ENCODE measurements at places on chromosomes 6 and 20.

DNA sequence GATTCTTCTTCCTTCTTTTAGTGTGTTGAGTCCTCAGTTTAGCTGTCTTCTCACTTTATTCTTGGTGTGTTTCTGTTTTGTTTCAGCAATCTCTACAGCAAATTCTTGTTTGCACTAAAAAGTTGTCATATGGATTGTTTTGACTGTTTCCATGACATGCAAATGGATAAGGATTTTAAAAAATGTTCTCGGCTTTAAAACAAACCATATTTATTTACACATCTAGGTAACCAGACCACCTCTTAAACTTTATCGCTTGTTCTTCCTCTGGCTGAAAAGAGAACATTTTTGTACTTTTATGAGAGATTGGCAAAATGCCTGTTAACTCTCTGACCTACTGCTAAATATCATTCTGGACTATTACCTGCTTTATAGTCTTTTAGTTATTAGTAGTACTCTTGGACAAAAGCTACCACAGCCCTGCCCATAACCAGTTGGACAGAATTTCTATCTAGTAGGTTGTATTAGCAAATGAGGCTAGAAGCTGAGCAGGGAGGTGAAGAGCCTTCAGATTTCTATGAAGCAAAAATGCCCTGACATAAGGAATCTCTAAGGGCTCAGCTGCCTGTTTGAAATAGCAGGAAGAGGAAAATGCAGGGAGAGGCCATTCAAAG is 268.3 kb downstream of the CD109 start:
- no peak for DNase-seq

- DNase-seq = no peak
Measured at GRCh38 chr6:14770572-14770971, 475.3 kb upstream of the JARID2 start.

DNA sequence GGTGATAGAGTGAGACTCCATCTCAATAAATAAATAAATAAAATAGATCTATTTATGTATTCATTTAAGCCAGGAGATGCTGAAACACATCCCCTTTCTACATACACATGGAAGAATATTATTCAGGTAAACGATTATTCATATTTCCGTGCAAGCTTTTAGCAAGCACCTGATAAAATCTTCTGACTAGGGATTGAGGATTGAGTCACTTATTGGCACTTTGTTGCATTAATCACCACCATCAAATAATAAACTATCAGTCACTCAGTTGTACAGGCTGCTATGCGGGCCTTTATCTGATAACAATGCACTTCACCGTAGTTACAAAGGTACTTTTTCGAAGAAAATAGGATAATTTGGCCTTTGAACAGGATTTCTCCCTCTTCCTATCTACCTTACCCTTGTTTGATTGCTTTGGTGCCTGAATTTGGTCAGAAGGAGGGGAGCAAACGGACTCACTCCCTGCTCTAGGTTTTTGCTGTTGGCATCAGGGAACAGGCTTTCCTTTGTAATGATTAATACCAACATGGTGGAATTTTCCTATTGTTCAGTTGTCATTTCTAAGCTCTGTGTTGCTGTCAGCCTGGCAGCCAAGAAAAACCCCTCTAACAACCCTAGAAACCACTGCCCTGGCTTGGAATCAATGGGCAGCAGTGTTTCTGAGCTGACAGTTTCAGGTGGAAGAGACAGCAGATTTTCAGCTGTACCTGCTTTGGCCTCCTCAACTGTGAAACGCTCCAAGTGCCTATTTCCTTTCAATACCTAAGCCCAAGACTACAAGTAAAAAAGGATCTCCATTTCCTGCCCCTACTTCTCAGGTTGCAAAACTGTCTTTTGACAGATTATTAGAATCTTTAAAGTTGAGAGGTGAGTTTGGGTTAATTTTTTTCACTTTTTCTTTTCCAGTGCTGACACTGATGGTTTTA is 63.0 kb downstream of the MYB start:
- no peak for DNase-seq

DNA sequence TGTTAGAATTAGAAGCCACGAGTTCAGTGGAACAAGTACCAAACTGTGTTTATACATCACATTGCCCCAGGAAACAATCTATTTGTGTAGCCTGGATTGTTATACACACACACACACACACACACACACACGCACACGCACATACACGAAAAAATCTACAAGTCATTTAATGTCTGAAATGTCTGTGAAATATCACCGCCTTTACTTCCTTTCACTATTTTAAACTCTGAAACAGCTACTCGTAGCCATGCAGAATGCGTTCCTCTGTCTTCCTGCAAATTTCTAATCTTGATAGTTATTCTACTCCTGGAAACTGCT is 84.4 kb upstream of the SCAF8 start:
- no peak for DNase-seq

GRCh38 chr6:7566617-7567173 is 23.3 kb upstream of the SNRNP48 start:
- DNase-seq = no peak

- no peak for DNase-seq
Measured at GRCh38 chr6:7910654-7911344, at the start of gene TXNDC5. Gene TXNDC5, minus strand, starts transcription at chr6:7910788. Its CDS starts 12 bp downstream, at chr6:7910776.

DNA sequence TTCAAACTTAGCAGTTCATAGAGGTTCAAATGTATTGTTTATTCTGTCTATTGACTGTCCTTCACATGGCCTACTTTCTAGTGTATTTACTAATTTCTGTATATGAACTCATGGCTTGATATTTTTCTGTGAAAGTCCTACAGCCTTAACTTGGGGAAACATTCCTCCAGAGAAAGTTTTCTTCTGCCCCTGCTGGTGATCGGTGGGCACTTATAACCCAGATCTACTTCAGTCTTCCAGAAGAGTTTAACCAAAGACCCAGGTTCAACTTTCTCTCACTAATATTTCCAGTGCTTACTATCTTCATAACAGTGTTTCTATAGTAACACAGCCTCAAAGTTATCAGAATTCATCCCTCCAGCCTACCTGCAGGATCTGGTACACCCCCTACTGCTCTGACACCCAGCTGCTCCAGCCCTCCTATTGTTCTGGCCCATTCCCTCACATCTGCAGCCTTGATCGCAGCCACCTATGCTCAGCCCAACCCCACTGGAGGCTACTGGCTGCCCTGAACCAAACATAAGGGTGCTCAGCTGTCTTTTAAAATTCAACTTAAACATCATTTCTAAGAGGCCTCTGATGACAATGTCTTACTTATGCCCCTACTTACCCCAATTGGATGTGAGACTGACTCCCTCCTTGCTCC is 72.3 kb downstream of the TBX18 start:
- DNase-seq = no peak

DNA sequence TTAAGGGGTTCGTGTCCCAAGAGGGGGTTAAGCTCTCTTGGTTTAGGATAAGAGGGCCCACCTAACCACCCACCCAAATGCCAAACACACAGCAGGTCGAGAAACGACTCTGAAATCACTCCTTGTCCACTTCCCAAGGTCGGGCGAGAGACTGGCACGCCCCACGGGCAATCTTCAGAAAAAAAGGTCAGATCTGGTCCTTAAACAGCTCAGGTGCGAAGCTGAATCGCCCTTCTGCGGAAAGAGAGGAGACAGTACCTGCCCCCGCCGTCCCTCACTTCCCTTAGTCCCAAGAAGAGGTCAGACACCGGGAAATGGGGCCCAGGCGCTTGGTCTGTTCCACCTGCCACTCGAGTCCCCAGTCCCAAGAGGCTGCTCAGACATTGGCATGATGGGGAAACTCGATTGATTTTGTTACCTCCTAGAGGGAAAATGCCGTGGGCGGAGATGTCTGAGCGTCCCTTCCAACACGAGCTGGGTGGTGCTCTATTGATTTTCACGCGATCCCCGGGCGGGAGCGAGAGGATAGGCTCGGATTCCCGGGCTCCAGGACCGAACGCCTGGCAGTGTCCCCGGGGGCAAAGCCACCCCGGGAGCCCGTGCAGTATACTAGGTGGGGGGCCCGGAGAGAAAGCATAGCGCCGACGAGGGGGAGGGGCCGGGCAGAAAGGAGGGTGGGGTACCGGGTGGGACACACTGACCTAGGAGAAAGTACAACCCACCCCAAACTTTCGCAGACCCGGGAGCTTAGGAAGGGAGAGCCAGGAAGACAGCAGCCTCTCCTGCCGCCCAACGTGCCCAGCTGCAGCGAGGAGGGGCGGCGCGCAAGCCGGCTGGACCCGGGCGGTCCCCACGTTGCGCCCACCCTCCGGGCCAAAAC is 1.1 kb upstream of the SAMD5 start:
- DNase-seq = no peak

- no peak for DNase-seq
Measured at GRCh38 chr6:170122651-170123050, 168.2 kb downstream of the DLL1 start.

GRCh38 chr20:63016514-63017075 is 9.8 kb upstream of the BHLHE23 start:
- no peak for DNase-seq

DNA sequence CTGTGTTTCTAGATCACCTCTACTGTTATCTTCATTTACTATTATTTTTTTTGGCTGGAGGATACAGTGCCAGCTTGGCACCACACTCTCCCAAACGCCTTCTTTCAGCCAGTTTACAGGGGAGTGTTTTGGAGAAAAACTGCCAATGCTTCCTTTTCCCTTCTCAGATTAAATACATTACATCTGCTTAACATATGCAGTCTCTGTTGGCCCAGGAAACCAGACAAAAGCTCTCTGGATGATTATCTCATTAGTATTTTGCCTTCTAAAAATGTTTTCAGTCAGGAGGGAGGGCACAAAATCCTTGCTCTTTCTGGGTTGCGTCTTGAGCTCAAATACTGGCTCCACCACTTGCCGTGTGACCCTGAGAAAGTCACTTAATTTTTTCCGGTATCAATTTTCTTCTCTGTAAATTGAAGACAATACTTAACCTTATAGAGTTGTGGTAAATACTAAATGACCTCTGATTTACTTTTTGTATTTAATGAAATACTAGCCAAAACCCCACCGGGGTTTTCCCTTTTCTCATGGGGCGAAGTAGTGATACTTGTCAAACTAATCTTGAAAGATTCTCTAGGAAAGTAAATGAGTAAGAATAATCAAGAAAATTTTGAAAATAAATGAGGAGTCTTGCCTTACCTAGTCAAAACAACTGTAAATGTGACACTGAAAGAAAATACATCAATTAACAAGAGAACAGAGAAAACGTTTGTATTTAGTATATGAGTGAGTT is 146.2 kb downstream of the MMS22L start:
- DNase-seq = no peak

- no peak for DNase-seq
Measured at GRCh38 chr20:49399329-49399728, 83.1 kb downstream of the KCNB1 start.

DNA sequence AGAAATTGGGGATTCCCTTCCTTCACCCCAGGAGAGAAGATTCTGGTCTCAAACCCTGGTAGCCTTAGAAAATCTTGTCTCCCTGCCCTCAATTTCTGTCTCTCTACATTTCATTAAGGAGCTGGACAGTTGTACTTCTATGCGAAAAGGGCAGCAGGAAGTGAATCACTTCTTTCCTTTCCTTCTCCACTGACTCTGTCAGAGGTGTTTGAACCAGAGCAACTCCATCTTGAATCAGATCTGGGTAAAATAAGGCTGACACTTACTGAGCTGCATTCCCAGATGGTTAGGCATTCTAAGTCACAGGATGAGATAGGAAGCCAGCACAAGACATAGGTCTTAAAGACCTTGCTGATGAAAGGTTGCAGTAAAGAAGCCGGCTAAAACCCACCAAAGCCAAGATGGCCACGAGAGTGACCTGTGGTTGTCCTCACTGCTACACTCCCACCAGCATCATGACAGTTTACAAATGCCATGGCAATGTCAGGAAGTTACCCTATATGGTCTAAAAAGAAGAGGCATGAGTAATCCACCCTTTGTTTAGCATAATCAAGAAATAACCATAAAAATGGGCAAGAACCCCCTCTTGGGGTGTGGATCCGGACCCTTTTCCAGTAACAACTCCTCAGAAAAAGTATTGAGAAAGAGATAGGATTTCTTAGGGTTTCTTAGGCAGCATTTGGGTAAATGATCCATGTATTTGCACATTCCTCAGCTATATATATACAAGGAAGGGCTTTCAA is 95.8 kb upstream of the PLCB4 start:
- DNase-seq = no peak

GRCh38 chr6:54282186-54282585 is 26.1 kb upstream of the TINAG start:
- no peak for DNase-seq

GRCh38 chr20:41524980-41525613 is 93.1 kb downstream of the CHD6 start:
- no peak for DNase-seq

DNA sequence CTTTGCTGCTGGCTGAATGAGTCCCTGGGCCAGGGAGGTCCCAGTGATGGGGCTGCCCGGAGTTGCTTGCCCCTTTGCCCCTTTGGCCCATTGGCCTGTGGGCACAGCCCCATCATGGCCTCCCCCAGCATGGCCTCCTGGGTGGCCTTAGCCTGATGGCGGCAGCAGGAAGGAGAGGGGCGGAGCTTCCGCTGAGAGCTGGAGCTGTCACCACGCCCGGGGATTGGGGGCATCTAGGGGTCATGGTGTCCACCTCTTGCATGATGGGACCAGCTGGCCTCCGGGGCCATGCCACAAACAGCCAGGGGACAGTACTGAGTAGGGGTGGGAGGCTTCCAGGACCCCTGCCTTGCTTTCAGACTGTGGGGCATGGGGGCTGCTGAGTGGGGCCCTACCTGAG is 31.5 kb upstream of the GATA5 start:
- no peak for DNase-seq

GRCh38 chr6:14857501-14857900 is 388.4 kb upstream of the JARID2 start:
- DNase-seq = peak; percentile 55

- DNase-seq = peak; percentile 64
Measured at GRCh38 chr20:62977613-62978560, 25.4 kb downstream of the SLC17A9 start.

- DNase-seq = no peak
Measured at GRCh38 chr6:132797951-132798868, at the start of gene SLC18B1. Gene SLC18B1, minus strand, starts transcription at chr6:132798637. Its CDS starts 181 bp downstream, at chr6:132798456.

- no peak for DNase-seq
Measured at GRCh38 chr6:33298773-33299236, at the start of gene RGL2. Gene RGL2, minus strand, starts transcription at chr6:33298942. Its CDS starts 332 bp downstream, at chr6:33298610.

DNA sequence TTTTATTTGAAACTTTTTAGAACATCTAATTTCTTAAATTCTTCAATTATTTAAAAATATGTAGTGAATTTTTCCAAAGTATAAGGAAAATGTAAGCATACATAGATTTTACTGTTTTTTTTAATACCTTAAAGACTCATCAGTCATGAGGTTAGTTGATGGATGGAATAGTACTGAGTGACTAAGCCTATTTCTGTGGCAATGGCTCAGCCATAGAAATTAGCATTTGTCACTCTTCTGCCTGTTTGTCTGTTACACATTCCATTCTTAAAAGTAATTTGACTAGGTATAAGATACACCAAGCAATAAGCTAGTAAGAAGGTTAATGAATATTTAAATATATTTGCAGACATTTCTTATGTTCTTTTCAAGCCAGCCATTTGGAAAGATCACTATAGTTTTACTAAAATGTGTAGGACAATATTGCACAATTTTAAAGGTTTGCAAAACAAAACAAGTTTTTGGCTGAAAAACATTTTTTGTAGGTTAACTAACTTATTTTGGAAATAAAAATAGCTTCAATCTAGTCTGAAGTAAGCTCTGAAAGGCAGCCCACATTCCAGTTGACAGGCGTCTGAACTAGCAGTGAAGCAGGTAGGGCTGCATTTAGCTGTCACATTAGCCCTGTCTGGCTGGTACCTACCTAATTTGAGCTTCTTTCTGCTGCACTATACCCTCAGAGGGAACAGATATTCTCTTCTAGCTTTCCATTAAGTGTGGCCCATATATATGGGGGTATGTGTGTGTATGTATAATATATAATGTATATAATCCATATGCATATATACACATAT is 385.7 kb downstream of the GRIK2 start:
- DNase-seq = no peak

Data from stimulated activated CD4-positive, alpha-beta T cell treated with anti-CD3 and anti-CD28 coated beads, TNF-alpha, amount 100 ng/mL, for 48 hours (primary cell).